Forelimb muscle (tissue), 1 donor: ENCODE measurements at places on chromosomes 2 and 18. TPM values are rescaled to one million over a fixed set of nuclear protein-coding genes. Genes with fewer than 3 reads are reported as not detected.

The ZBTB7C gene
- 4.0 TPM for polyA plus RNA-seq

The UPP2 gene
- 0.11 TPM for polyA plus RNA-seq

GRCh38 chr2:33008716-33009115, 62.0 kb downstream of the LTBP1 start:
- DNase-seq: no peak

GRCh38 chr18:55433648-55434047, 154.3 kb downstream of the TCF4 start:
- DNase-seq: no peak

GRCh38 chr2:75065402-75066008, 107.1 kb downstream of the POLE4 start:
- no peak for DNase-seq
